ENCODE measurements at places on chromosomes 3 and 15. TPM values are rescaled to one million over a fixed set of nuclear protein-coding genes. Genes with fewer than 3 reads are reported as not detected.

Gene GJD2
- not detected for polyA plus RNA-seq

Gene CATSPER2
- 2.5 TPM for polyA plus RNA-seq

Gene GOLGA6B
- not detected for polyA plus RNA-seq

Gene CCR5
- polyA plus RNA-seq: 0.68 TPM

Gene CX3CR1
- polyA plus RNA-seq: 0.06 TPM

Gene SNRPN
- polyA plus RNA-seq: 99.4 TPM

Gene IREB2
- 9.0 TPM for polyA plus RNA-seq

Gene TGM5
- polyA plus RNA-seq: not detected

Gene LIPH
- polyA plus RNA-seq: 15.1 TPM

Gene UBAP1L
- polyA plus RNA-seq: not detected

Gene ARPP19
- 23.8 TPM for polyA plus RNA-seq

Gene HTR3E
- polyA plus RNA-seq: not detected

Gene FBXL2
- 0.46 TPM for polyA plus RNA-seq

Gene A4GNT
- polyA plus RNA-seq: 7.2 TPM

Gene PRTG
- not detected for polyA plus RNA-seq

Gene C3orf49
- polyA plus RNA-seq: not detected

Gene FEZF2
- polyA plus RNA-seq: not detected

Gene ERC2
- polyA plus RNA-seq: 0.44 TPM

Gene ST8SIA2
- not detected for polyA plus RNA-seq

Gene GOLGA6A
- polyA plus RNA-seq: not detected

Gene CCR9
- polyA plus RNA-seq: not detected

Gene MNS1
- 2.0 TPM for polyA plus RNA-seq

Gene ERICH6
- polyA plus RNA-seq: not detected

Gene GRK7
- not detected for polyA plus RNA-seq

Gene CTDSPL
- 28.3 TPM for polyA plus RNA-seq

Gene ARL13B
- polyA plus RNA-seq: 2.4 TPM

Gene SHISA5
- polyA plus RNA-seq: 116 TPM

Gene FOXL2
- not detected for polyA plus RNA-seq

Gene CPEB1
- 2.2 TPM for polyA plus RNA-seq

Gene USP13
- 1.3 TPM for polyA plus RNA-seq

Gene PLA2G4D
- polyA plus RNA-seq: 3.2 TPM

Gene DPPA2
- polyA plus RNA-seq: not detected

Gene DIPK2A
- 8.5 TPM for polyA plus RNA-seq

Gene MEF2A
- 12.2 TPM for polyA plus RNA-seq

Gene GMPS
- 14.4 TPM for polyA plus RNA-seq

Gene POC1A
- 3.0 TPM for polyA plus RNA-seq

Gene CDV3
- 92.0 TPM for polyA plus RNA-seq

Gene USF3
- polyA plus RNA-seq: 3.3 TPM

Gene KLHL40
- polyA plus RNA-seq: 0.05 TPM

Gene BOC
- 8.8 TPM for polyA plus RNA-seq

Gene ITPKA
- polyA plus RNA-seq: 3.0 TPM

Gene ISLR
- polyA plus RNA-seq: 3.6 TPM

All from stomach (tissue), 19 donors.